ENCODE measurements at places on chromosomes 12 and 14. TPM values are rescaled to one million over a fixed set of nuclear protein-coding genes. Genes with fewer than 3 reads are reported as not detected.

GRCh38 chr14:38113546-38113945 is 94.2 kb upstream of the SSTR1 start:
- DNase-seq = no peak

GRCh38 chr12:7915661-7916403 is 20.2 kb downstream of the SLC2A3 start:
- DNase-seq = no peak

DNA sequence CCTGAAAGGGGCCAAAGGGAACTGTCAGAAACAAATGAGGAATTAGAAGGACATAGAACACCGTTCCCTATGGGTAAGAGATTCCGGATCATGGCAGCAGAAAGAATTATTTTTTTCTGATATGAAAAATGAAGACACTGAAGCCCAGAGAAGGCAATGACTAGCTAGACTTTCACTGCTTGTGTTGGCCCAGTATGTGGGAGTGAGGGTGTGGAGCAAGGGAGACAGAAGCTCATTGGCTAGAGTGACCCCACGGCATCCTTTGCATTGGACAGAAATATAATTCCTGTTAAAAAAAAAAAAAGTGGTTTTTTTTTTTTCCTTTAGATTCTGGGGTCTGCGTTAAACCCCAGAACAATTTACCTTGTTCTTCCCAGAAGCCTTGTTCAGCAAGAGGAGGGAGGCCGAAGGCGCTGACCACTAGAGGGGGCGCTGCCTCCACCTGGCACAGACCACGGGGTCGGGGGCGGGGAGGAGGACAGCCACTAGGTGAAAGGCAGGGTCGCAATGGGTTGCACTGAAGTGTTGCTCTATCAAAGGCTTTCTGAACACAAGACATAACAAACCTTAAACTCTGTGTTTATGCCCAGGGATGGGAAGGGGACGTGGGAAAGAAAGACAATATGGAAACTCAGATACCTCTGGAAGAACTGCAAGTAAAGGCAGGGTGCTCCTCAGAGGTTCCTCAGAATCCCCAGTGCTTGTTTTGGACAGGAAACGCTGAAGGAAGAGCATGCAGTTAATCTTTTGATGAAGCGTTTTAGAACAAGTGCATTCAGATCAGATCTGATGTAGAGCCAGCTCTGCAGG is 156.8 kb downstream of the KCNA5 start:
- no peak for DNase-seq

DNA sequence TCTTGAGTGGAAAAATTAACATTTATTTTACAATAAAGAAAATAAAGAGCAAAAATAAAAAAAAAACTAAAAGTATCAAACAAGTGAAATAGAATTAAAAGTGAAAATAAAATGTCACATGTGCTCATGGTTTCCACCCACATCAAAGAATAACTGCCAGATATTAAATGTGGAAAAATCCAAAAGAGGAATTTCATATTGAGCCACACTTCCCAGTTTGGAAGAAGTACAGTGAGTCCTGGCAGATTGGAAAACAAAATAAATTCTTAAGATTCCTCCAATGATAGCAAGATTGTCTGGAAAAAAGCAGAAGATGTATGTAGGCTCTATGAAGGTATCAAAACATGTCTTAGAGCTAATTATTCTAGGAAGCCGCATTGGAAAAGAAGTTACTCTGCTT is 1019.5 kb downstream of the SLC6A15 start:
- DNase-seq = no peak

GRCh38 chr12:96040305-96041133 is 5.1 kb upstream of the LTA4H start:
- no peak for DNase-seq

DNA sequence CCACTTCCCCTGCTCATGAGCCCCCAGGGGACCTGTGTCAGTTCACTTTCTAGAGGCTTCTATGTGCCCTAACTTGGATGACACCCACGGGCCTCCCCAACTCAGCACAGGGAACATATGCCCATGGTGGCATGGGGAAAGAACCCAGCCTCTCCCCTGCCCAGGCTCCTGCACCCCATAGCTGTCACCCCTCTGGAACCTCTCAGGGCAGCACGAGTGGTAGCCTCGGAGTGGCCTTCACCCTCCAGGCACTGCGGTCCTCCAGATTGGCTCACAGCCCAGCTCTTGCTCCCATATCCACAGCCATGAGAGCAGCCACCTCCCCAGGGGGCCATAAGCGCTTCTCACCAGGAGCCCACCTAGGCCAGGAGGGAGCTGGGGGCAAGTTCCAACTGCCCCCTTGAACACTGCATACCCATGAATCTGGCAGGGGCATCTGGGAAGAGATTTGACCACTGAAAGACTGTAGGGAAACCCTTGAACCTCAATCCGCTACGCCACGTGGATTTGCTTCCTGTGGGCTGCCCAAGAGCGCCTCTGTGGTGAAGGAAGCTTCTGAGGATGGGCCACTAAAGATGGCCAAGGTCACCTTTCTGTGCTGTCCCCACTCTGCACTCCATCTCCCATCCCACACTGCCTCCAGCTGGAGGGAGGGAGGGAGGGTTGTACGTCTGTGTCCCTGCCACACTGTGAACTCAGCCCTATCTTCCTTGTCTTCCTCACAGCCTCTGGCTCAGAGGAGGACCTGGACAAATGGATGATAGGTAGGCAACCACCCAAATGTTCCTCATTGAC is 11.9 kb downstream of the PLD4 start:
- DNase-seq = no peak

GRCh38 chr14:33118668-33119067 is 180.0 kb downstream of the NPAS3 start:
- DNase-seq = no peak

DNA sequence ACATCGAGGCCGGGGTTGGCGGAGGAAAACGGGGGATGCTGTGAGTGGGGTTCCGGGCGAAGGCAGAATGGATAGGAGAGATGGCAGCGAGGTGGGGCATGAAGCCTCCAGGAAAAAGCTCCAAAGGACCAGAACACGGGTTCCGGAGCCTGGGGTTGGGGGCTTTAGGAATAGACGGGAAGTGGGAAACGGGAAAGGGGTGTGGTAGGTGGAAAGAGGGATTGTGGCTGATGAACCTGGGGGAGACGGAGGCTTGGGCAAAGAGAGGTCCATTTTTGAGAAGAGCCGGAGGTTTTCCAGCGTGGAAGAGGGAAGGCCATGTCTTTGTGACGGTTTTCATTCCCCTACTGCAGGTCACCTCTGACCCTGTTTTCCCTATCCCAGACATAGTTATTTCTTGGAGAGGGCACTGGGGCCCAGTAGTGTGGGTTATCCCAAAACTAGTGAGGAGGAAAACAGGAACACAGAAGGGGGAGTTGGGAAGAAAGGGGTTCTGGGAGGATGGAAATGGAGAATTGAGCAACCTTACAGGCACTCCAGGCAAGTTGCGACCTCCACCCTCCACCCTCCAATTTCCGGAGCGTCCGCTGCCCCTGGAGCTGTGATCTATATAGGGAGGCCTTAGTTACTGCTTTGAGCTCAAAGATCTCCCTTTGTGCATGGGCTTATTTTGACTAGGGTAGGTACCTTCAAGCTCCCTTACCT is 1.1 kb downstream of the ATN1 start:
- DNase-seq = no peak

GRCh38 chr12:54590978-54591591 is 2.6 kb upstream of the PPP1R1A start:
- no peak for DNase-seq

DNA sequence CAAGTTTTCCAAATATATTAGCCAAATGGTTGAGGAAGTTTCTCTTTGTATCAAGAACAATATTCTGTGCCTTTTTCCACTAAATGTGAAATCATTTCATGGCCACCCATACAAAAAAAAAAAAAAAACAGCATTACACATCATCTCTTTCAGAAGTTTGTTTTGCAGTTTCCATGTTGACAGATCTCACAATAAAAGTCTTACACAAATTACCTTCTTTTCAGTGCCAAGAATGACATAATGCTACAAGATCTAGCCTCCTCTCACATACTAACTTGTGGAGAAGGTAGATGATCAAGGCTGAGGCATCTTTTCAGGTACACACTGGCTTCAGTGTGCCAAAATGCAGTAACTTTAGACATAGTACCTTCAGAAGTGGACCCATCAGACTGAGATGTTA is 35.3 kb downstream of the PRKD1 start:
- DNase-seq = no peak

ZDHHC22 gene
- total RNA-seq = not detected

EIF2B1 gene
- 55.9 TPM for total RNA-seq

TSHR gene
- total RNA-seq = 1.6 TPM

PAPLN gene
- total RNA-seq = 1.6 TPM

BMP4 gene
- total RNA-seq = 0.58 TPM

GYS2 gene
- not detected for total RNA-seq
